ENCODE measurements at places on chromosomes 13 and 19. TPM values are rescaled to one million over a fixed set of nuclear protein-coding genes. Genes with fewer than 3 reads are reported as not detected.

- no peak for DNase-seq
Observed at GRCh38 chr13:61738236-61738750, 322.6 kb upstream of the PCDH20 start.

DNA sequence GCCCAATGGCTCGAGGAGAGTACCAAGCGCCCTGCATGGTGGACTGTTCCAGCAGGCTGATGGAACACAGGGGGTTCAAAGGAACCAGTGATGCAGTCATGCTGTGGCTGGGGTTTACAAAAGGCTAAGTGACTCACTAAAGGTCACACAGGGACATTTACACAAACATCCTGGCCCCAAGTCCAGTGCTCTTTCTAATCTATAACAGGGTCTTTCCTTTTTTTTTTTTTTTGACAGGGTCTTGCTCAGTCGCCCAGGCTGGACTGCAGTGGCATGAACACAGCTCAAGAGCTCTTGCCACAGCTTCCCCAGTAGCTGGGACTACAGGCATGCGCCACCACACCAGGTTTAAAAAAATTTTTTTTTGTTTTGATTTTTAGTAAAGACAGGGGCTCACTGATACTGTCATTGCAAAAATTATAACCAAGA, 2.8 kb upstream of the SLC25A15 start:
- DNase-seq, result no peak

DNA sequence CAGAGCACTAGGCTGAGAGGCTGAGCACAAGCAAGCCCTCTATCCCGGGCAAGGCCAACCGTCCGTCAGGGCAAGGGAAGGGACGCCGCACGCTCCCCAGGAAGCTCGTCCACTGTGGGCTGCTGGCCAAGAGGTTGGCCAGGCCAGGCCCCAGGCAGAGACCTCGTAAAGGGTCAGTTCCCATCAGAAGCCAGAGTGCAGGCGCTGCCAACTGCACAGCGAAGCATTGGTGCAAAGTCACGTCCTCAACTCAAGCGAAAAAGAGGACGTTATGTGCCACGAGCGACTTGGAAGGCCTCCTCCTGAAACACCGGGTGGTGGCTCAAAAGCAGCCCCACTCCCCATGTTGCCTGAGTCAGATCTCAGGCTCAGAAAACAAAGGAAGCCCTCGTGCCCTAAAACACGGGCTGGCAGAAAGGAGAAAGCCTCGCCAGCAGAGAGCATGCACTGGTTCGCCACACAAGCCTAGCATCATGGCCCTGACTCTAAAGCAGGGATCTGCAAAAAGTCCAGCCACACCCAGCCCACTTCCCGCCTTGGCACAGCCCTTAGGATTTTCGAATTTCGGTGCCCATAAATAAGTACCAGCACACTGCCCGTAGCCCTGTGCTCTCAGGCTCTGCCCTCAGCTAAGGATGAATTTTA, 4.7 kb downstream of the AKAP8 start:
- DNase-seq, result peak; percentile 56

GRCh38 chr19:13210941-13211340, 60.7 kb downstream of the IER2 start:
- DNase-seq, result no peak

DNA sequence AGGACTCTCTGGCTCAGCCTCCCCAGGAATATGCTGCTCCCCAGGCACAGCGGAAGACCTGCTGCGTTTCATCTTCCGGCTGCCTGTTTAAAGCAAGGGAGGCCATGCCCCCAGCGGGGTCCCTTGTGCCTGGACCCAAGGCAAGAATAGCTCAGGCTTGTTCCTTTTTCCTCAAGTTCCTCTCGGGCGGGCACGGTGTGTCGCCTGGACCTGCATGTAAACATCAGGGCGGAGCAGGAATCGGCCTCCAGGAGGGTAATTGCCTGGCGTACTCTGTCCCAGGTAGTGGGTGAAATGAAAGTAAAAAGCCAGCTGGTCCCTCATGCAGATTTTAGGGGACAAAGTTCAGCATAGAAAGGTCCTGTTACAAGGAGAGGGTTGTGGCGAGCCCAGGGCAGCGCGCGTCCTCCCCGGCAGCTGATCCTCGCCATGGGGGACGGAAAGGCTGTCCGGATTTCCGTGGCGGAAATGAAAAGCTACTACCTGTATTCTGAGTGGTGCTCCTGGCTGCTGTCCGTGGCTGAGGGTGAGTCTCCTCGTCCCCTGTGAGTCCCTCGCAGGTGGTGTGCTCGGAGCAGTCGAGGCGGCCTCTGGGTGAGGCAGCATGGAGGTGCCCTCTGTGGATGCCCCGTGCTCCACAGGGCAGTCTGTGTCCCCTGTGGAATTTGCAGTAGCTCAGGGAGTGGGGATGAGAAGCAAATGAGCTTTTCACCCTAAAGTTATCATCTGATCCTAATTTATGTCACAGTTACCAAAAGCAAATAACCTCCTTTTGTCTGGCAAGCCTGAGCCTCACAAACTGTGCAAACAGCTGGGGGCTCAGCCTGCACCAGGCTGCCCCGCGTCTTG, 16.2 kb downstream of the MCF2L start:
- DNase-seq, result no peak

DNA sequence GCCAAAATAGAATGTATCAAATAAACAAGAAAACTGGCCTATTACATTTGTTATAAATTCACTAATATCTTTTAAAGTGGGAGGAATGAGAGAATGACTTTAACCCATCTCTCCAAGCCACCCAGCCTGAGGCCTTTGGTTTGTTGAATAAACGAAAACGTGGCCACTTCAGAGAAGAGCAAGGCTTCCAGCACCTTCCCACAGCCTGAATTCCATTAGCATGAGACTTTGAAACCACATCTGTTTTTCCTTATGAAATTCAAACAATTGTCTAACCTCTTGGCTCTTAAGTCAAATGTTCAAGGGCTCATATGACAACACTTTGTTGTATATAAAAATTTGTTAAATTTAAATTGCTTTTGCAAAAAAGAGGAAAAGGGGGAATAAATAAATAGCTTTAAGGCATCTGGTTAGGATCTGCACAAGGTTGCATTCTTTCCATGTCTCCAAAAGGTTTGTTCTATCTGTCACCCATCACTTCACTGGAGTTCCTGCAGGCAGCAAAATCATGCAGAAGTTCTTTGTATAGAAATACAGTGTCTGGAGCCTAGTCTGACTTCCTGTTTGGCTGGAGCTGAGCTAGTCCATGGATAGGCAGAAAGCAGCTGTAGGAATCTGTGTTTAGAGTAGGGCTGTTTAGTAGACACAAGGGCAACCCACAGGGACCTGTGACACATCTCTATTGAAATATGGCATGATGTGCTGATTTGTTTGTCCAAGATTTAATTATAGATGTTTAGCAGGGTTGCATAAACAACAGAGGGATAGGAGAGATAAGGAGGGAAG, 502.3 kb downstream of the KCTD12 start:
- DNase-seq, result no peak

- DNase-seq, result no peak
Observed at GRCh38 chr19:2503521-2504109, 27.7 kb downstream of the GADD45B start.

DNA sequence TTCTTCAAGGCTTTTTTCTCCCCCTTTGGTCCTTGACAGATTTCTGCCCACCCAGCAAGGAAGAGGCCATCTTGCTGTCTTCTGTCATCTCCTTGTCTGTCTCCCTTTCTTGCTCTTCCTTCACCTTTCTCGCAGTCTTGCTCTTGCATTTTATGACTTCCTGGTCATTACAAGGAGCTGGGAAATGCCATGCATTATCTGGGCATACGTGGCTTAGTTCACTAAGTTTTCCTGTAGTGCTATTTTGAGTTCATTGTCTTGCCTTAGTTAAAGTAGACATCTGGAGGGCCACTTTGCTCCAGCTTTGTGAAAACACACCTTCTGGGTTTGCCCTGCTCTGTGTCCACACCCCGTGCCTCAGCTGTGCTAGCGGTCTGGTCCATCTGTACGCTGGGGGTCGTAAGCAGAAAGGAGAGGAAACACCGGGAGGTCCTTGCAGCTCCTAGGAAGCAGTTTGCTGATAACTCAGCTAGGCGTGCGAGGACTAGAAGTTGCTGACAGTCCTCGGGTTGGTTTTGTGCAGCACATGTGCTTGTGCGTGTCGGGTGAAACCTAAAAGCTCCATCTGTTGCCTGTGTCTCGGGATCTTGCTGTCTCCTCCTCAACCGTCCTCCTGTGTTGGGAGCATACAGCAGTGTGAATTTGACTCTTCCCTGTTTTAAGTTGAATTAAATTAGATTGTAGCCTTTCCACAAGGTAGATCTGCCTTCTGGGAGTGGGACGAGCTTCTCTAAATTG, 59.4 kb downstream of the ARHGEF7 start:
- no peak for DNase-seq

GRCh38 chr19:1840541-1841115, 7.7 kb downstream of the REXO1 start:
- no peak for DNase-seq

DNA sequence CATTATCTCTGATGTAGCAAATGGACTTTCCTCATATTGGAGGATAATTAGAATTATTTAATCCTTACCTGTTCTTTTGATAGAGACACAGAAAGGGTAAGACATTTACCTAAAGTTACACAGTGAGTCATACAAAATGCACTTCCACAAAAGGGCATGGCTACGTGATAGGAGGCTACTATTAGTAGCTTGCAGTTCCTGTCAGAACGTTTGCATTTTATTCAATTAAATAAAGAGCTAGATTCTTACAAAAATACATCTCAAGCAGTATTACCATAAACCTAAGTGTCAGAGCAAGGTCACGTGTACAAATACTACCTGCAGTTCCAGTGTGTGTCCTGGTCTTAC, 120.6 kb downstream of the ESD start:
- no peak for DNase-seq

DNA sequence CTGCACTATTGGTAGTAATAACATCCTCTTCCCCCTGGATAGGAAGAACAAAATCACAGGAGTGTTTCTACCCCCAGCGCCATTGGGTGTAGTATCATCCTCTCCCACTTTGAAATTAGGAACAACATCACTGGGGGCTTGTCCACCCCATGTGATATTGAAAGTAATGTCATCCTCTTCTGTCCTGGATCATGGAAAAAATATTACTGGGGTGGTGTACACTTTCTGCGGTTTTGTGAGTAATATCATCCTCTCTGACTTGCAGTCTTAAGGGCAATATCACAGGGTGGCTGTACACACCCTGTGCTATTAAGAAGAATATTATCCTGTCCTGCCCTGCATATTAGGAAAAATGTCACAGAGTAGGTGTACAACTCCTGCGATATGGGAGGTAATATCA, 4.9 kb upstream of the RGCC start:
- no peak for DNase-seq

DNA sequence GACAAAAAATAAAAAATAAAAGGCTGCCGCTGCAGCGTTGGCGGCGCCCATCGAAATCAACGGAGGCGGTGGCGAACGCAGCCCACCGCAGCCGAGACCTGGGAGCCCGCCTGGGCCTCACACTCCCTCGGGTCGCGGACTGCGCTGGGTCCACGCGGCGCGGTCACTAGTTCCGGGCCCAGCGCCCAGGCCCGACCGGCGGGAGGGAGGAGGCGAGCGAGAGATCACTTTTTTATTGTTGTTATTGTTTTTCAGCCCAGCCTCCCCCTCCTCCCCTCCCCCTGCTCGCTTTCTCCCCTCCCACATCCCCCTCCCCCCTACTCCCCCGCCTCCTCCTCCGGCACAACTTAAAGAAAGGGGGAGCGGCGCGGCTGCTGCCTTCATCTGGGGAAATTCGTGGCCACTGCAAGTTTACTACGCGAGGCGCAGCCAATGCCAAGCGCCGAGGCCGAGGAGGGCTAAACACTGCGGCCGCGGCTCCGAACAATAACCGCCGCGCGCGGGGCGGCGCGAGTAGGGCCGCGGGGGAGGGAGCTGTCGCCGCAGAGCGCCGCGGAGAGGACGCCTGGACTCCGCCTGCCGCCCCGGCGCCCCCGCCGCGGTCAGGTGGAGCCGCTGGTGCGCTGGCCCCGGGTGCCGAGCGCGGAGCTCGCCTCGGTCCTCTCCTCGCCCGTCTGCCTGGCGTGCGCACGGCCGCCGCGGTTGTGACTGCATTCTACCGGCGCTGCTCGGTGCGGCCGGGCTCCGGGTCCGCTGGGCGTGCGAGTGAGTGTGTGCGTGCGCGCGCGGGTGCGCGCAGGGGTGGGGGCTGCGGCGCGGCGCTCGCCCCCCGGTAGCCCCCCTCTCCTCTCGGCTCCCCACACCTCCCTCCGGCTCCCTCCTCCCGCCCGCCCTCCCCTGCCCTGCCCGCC, 505 bp upstream of the ZIC2 start:
- DNase-seq, result no peak

GRCh38 chr19:13839130-13839937, 37.6 kb upstream of the NANOS3 start:
- DNase-seq, result peak; percentile 76

GRCh38 chr19:34308381-34309367, 54.3 kb downstream of the GARRE1 start:
- DNase-seq, result no peak

GRCh38 chr19:50379602-50380001, 3.3 kb downstream of the NR1H2 start:
- DNase-seq, result no peak

GRCh38 chr13:57996717-57997116, 365.2 kb downstream of the PCDH17 start:
- no peak for DNase-seq

- peak; percentile 61 for DNase-seq
Observed at GRCh38 chr19:916645-917322, 349 bp upstream of the KISS1R start.

DNA sequence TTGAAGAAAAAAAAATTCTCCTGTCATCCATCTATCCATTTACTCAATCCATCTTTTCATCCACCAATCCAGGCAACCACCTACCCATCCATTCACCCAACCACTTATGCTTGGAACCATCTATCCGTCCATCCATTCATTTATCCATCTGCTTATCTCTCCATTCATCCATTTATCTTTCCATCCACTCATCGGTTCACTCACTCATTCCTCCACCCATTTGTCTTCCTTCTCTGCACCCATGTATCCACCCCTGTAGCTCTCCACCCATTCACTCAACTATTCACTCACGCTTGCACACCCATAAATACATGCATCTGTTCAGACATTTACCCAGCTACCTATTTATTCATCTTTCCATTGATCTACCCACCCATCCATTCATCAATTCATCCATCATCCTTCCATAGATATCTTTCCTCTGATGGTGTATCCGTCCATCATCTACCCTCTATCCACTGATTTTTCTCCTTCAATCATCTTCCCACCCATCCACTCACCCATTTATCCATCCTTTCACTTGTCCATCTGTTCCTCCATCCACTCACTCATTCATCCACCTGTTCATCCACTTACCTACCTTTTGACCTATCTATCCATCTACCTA, 9.5 kb downstream of the NPHS1 start:
- no peak for DNase-seq

GRCh38 chr13:73168226-73168952, 109.6 kb downstream of the KLF5 start:
- no peak for DNase-seq

GRCh38 chr13:113875837-113876281, 12.0 kb upstream of the GAS6 start:
- no peak for DNase-seq

GRCh38 chr19:33686687-33687480, 65.1 kb downstream of the CHST8 start:
- DNase-seq, result no peak

GRCh38 chr13:67421475-67421874, 191.3 kb upstream of the PCDH9 start:
- no peak for DNase-seq

The FCGBP gene
- 96.6 TPM for total RNA-seq

The CGB3 gene
- total RNA-seq, result not detected

The ALDH16A1 gene
- 15.8 TPM for total RNA-seq

The GAPDHS gene
- total RNA-seq, result not detected

The CAMSAP3 gene
- 8.2 TPM for total RNA-seq

The CEACAM4 gene
- total RNA-seq, result 0.74 TPM

The SHISA7 gene
- not detected for total RNA-seq

The ADAT3 gene
- total RNA-seq, result 5.1 TPM

The PABPC3 gene
- 0.12 TPM for total RNA-seq

The PNMA8C gene
- 0.35 TPM for total RNA-seq

The PTOV1 gene
- 246 TPM for total RNA-seq

The TUBA3C gene
- not detected for total RNA-seq

Data from ovary (tissue), 10 donors.